ENCODE measurements at places on chromosomes 3 and 15.

DNA sequence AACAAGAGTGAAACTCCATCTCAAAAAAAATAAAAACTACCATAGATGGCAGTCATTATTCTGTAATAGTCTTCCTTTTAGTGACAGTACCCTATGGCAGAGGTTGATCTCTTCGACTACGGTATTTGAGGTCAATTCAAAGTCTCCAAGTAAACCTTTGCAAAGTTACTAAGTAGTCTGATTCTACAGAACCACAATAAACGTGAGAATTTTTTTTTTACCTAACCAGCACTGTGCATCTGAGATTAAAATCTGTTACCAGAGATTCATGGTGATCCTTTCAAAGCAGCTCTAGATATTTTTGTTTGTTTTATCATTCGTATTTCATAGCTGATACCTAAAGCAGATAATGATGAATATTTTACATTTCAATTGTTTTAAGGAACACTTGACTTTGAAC is 86.6 kb upstream of the CHD2 start:
- DNase-seq = no peak

- no peak for DNase-seq
Observed at GRCh38 chr3:195119461-195120266, 151.3 kb downstream of the XXYLT1 start.

DNA sequence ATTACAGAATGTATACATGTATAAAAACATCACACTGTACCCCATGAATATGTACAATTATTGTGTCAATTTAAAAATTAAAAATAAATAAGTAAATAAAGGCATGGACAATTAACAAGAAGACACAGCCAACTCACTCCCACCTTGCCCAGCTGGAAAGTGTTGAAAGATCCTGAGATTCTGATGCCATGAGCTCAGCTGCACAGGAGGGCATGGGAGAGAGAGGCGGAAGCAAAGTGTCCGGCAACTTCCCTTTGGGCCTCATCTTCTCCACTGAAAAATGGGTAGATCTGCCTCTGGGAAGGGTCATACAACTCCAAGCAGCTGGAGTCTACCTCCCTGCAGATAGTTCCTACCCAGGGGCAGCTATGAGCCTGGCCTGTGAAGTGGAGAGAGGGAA is 277.3 kb downstream of the UACA start:
- no peak for DNase-seq

GRCh38 chr3:156030723-156031122 is 89.7 kb upstream of the KCNAB1 start:
- no peak for DNase-seq

GRCh38 chr15:56165234-56165633 is 78.4 kb downstream of the RFX7 start:
- DNase-seq = no peak

DNA sequence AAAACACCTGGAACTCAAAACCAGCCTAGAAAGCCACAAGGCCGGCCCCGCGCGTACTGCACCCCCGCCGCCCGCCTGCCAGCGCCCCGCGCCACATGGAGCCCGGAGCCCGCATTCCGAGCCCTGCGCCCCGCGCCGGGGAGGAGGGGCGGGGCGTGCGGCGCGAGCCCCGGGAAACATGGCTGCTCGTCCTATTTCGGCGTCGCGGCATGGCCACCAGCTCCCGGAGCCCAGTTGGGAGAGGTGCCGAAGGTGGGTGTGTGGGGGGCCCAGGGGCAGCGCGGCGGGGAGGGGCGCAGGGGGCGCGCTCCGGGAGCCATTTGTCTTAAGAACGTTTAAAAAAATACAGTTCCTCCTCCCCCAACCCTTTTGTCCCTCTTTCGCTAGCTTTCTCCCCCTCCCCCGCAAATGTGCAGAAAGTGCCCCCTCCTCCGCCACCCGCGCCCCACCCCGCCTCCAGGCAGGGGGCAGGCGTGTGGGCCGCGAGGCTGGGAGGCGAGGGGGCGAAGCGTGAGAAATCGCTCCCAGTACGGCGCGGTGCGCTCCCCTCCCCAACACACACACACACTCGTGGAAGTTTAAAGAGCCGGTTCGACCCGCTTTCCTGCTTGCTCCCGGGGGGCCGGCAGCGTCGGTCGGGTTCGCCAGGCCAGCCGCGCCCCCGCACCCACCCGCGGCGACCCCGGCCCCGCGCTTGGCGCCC is 2.5 kb downstream of the ANP32A start:
- DNase-seq = peak; percentile 52

- DNase-seq = no peak
Observed at GRCh38 chr3:159796744-159797143, 191.9 kb upstream of the IL12A start.

DNA sequence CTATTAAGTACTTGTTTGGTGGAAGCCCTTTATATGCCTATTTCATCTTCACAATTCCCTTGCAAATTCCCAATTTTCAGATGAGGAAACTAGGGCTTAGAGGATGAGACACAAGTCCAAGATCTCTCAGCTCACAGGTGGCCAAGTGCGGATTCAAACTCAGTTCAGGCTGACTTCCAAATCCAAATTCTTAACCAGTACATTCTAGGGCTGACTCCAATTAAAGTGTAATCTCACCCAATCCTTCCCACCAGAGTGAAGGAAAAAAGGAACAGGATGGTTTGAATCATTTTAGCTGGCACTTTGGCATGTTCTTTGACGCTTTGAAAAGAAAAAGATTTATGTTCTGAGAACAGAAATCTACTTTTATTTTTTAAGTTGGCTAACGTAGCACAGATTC is 12.7 kb downstream of the ARHGEF3 start:
- no peak for DNase-seq

DNA sequence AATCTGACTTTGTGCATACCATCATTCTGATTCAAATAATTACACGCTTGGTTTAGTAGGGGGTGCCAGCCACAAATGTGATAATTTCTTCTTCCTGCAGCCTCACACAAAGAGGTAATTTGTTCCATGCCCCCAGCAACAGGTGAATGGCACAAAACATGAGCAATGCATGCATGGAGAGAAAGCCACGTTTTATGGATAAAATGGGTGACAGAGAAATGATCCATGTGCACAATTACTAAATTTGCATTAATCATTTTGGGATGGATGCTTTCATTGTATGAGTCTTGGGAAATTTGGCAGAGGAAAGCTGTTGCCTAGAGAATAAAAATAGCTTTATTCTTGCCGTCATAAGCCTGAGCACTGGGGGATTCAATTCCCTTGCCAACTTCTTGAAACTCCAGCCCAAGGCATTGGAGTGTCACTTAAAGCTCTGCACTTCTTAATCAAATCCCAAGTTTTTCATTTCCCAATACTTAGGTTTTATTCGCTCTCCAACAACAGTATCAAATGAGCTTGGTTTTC is 411.6 kb downstream of the GBE1 start:
- DNase-seq = no peak

DNA sequence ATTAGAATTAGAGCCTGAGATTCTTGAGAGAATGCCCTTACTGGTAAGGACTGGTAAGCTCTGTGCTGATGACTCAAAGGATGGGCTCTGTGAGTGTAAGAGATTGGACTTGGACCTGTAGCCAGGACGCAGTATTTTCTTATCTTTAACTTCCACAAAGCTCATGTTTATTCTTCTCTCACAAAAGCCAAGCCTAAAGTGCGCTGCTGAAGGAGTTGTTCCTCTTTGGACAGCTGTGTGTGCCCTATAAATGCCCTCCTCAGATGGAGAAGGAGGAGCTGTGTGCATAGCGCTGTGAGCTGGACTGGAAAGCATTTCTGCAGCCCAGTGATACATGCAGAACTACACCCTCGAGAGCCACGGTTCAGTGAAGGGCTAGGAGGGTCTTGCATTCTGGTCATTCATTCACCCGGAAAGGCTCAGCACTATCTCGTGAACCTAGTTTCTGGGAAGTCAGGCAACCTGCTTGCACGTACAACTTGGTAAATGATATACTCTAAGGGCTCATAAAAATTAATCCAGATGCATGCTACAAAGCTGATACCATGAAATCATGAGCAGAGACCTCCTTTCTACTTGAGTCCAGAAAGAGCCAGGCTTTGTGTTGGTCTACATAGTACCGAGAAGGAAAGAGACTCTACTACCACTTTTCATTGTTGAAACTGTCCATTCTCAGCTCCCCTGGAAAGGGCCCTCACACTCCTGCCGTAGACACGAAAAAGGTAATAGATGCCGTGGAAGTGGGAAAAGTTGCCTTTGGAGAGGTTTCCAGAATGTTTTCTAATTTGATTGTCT is 103.0 kb upstream of the TBL1XR1 start:
- no peak for DNase-seq

GRCh38 chr3:10928961-10929471 is 63.5 kb upstream of the SLC6A1 start:
- DNase-seq = no peak

DNA sequence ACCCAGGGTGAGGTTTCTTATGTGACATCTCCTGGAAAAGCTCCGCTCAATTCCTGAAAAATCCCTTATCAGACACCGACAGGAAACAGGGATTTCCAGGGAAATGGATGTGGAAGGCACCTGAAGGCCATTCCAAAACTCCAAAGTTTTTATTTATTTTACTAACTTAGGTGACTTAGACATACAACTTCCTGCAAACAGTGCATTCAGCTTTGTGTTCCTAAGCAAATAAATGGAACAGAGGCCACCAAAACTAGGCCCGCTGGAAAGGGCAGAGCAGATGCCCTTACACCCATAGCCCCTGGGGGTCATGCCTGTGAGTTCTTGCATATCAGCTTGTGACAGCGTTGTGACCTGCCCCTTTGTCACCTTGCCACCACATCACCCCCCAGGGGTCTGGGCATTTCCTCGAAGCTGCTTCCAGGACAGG is 239.4 kb downstream of the XXYLT1 start:
- no peak for DNase-seq

DNA sequence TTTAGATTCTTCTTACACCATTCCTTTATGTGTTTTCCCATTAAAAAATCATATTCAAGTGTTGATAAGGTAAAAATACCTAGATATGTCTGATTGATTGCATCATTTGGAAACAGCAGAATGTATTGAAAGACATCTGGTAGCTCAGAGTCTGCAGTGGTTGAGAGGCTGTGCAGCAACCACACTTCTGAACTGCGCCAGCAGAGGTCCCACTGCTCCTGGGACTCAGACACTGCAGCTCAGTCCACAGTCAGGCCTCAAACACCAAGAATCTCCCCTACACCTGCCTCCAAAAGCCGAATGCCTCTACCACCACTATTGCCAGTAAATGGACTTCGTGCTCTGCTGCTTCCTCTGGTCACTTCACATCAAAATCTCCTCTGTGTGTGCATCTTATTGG is 176.9 kb upstream of the LMCD1 start:
- DNase-seq = peak; percentile 24

- no peak for DNase-seq
Observed at GRCh38 chr3:55720614-55721013, 233.5 kb upstream of the WNT5A start.

Measured in activated CD4-positive, alpha-beta T cell treated with anti-CD3 and anti-CD28 coated beads for 1 hour (primary cell).